BE2C (cell line): ENCODE measurements at places on chromosomes 12 and 14.

GRCh38 chr12:86137936-86138335 is 118.3 kb downstream of the MGAT4C start:
- no peak for DNase-seq

DNA sequence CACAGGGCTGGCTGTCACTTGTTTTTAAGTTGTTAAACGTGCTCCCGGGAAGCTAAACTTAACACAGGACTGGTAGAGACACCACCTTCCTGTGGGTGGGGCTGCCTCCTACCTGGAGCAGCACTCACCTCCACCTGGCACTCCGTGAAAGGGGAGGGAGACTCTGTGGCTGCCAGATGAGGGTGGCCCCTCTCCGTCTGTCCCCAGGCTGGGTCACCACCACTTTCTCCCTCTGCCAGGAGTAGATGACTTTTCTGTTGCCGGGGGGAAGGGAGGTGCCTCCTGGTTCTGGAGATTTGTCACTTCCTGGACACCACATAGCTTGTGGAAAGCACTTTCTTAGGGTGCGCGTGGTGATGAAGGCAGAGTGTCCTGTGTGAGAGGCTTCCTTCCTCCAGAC is 81.3 kb downstream of the WDR20 start:
- DNase-seq, result no peak

GRCh38 chr12:62192180-62192902 is 67.9 kb upstream of the USP15 start:
- peak; percentile 57 for DNase-seq

- DNase-seq, result no peak
Observed at GRCh38 chr12:10614056-10614370, 604 bp upstream of the MAGOHB start.

DNA sequence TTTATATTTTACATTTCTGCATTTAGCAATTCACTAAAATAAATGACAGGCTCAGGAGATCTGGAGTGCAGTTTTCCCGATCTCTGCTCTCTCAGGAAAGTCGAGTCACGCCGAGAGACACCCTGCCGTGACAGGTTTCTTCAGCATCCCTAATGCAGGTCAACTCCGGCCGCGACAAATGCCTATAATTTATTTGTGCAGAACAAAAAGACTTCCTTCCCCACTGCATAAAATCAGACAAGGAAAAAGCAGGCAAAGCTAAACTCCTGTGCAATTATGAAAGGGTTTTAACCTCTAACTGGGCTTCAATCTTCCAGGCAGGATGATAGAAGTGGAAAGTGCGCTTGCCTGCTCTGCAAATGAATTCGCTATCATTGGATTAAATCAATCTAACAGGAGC is 28.1 kb downstream of the SPRING1 start:
- DNase-seq, result no peak

DNA sequence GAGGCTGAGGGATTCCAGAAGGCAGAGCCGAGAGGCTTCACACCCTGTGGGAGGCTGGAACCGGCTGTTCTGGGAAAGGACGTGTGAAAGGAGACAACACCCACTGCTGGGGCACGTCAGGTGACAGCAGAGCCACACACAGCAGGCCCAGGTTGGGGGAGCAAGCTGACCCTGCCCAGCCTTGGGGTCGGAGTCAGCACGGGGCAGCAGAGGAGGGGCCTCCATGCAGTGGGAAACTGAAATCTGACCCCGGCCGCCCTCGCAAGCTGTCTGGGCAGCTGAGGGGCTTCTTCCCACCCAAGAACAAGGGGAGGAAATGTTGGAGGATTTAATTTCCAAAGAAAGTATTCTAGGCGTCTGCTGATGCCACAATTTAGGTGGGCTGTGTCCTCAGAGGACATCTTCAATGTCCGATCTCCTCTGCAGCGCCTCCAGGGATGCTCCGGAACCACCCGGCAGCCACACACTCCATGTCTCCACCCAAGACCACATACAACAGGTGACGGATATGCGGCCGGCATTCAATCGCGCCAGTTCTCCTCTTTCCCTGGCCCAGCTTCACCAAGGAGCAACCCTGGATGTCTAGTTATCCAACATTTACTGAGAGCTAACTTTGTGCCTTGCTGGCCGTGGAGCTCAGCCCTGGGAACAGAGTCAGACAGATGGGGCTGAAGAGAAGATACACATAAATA is 30.7 kb downstream of the SNRNP35 start:
- DNase-seq, result no peak

DNA sequence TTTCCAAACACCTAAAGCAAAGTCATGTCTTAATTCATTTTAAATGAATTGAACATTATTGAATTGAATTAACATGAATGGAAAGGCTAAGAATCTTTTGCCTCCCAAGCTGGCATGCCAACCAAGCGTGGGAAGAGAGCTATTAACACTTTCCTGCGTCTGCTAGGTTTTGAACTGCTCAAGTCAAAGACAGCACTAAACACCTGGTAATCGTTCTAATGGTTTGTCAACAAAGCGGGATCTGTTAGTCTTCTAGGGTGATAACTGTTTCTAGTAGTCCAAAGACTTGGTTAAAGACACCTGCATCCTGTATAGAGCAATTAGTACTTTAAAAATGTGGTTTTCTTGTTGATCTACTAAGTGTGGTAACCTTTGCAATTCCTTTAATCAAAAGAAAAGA is 164.2 kb upstream of the HMGA2 start:
- DNase-seq, result no peak

DNA sequence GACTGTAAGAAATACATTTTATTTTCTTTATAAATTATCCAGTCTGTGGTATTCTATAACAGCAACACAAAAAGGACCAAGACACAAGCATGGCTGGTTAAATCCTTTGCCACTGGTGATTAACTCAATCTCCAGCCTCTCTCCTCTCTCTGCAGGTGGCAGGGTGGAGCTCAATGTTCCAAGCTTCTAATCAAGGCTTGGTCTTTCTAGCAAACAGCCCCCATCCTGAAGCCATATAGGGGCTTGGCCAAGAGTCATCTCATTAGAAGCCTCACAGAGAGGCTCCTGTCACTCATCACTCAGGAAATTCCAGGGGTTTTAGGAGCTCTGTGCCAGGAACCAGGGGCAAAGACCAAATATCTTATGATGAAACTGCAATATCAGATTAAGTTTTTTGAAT is 12.0 kb downstream of the C12orf75 start:
- DNase-seq, result no peak

DNA sequence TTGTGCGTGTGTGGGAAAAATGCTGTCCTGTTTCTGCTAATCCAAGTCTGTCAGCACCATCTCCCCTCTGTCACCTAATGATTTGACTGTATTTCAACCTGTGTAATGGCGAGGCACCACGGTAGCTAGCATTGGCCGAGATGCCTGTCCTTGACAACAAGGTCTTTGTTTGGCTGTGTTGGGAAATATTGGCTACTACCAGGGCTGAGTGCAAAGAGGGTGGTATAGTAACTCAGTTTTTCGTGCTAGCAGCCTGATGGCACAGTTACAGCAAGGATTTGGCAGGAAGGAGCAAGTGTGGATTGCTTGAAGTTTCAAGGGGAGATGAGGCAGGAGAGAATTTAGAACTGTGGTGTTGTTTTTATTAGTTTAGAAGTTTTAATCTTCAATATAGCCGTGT is 440.3 kb upstream of the RGS6 start:
- DNase-seq, result no peak

GRCh38 chr12:2095878-2096277 is 43.1 kb downstream of the CACNA1C start:
- no peak for DNase-seq

DNA sequence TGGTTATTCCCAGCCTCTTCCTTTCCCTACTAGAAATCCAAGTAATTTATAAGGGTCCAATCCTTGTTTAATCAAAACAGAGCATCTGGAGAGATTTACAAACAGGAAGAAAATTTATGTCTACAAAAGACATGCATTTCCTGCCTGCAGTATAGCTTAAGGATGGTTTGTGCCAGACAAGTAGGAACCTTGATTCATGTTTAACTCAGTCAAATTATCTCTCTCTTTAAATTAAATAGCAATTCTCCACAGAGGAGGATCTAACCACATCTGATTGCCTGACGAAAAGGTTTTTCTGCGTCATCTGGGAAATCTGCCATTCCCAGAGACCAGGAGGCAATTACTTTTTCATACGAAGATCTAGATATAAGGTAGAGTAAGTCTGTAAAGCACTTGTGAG is 105.2 kb downstream of the ZFC3H1 start:
- DNase-seq, result peak; percentile 45
